ENCODE measurements at places on chromosomes 12 and 14.

DNA sequence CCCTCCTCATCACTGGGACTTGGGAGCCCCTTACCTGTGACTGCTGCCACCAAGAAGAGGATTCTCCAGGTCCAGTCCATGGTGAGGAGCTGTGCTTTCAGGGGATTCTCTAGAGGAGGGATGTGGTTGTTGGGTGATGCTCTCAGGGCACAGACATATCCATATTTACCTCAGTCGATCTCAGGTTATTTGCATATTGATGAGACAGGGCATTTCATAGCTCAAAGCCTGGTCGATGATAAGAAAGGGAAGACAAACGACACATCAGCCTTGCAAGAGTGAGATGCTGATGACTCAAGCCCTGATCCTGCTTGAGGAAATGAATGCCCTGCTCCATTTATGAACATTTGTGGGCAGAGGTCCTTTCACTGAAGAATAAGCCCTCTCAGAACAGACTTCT, 981.0 kb downstream of the TMEM121 start:
- no peak for DNase-seq

DNA sequence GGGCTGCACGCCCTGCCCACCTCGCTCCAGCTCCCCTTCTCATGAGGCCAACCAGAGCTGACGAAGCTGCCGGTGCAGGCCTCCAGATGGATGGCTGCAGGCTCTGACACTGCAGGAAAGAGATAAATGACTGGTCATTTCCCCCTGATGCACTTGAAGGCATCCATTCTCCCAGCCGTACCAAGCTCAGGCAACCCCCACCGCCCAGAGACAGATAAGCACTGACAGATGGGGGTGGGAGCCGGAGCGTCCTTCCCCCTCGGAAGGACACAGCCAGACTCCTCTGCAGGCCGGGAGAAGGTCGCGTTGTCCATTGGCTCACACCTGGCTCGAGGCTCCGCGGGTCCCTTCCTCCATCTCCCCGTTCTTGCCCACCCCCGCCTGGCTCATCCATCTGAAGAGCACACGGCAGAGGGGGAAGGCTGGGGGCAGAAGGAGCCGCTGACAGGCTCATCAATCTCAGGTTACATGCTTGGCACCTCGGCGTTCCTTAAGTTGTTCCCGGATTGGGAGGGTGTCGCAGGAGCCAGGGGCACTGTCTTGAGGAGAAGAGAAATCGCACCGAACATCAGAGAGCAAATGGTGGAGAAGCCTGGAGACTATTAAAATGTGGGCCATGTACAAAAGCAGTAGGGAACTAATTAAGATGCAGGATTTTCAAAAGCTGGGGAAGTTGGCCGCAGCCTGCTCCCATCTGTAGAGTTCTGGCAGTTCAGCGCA, 151.6 kb downstream of the DPF3 start:
- DNase-seq, result no peak

DNA sequence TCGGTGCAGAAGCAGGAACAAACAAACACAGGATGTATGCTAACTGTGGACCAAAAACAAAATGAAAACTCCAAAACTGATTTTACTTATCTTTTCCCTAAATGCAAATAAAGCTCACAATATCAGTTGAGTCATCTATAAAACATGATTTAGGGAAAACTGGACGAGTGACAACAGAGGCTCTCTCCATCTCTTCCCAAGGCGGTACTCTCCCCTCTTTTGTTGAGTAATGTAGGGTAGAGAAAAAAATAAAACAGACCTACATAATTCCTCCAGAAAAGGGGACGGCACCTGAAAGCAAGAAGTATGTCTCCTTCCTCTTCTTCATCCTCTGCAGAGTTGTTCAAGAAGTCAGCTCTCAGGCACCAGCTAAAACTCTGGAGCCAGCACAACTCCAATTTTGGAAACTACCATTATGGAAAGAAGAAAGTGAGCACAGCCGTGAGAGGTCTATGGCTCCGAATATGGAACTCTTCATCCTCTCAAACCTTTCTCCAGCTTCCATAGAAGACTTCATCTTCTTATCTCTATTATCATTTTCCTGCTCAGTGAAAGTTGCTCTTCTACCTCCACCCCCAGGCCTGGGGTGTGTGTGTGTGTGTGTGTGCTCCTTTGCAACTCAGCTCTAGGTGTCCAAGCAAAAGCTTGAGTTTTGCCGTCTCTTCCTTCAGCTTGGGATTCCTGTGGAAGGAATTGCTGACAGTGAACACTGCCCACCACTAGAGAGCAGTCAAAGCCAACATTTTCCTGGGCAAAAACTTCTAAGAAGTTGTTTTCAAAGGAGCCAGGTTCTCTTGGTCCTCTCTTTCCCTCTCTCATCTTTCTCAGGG, 155.4 kb downstream of the DIO2 start:
- no peak for DNase-seq

- DNase-seq, result no peak
Observed at GRCh38 chr14:60622210-60622916, 26.9 kb downstream of the SIX1 start.

GRCh38 chr12:131464081-131464480, 246.8 kb upstream of the SFSWAP start:
- DNase-seq, result no peak
